ENCODE measurements at places on chromosomes 1 and 21.
A peak's percentile ranks its signal among the peaks of the same experiment; 100 is the strongest.

GRCh38 chr1:114457675-114458236 lies 53.2 kb downstream of the TRIM33 start:
- DNase-seq = no peak

GRCh38 chr1:83500987-83501591 lies 497.8 kb downstream of the TTLL7 start:
- no peak for DNase-seq

- no peak for DNase-seq
Measured at GRCh38 chr1:208257351-208257750, 13.2 kb upstream of the PLXNA2 start.

DNA sequence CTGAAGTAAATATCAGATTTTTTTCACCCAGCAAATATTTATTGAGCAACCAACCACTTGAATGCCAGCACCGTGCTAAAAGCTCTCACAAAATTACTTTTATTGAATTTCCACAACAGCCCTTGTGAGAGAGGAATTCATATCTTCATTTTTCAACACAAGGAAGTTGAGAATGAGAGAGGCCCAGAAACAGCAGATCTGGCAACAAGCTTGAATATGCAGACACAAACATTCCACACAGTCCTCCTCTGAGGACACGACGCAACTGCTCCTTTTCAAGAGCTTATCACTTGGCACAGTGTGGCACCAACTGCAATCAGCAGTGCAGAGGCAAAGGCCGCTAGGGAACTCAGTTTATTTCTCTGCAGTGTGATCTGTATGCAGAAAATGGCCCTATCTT lies 32.2 kb upstream of the IFNAR2 start:
- DNase-seq = no peak

DNA sequence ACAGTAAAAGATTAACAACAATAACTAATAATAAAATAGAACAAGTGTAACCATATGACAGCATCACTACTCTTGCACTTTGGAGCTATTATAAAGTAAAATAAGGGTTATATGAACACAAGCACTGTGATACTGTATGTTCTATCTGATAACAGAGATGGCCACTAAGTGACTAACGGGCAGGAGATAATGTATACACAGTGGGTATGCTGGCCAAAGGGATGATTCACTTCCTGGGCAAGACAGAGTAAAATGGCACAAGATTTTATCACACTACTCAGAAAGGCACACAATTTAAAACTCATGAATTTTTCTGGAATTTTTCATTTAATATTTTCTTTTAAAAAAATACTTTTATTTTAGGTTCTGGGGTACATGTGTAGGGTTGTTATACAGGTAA lies 12.3 kb downstream of the SLC9C2 start:
- DNase-seq = peak; percentile 56

GRCh38 chr1:79969886-79970285 lies 963.4 kb upstream of the ADGRL4 start:
- DNase-seq = no peak

GRCh38 chr1:233085566-233085965 lies 135.2 kb downstream of the NTPCR start:
- DNase-seq = no peak

GRCh38 chr1:193631306-193631705 lies 444.9 kb upstream of the B3GALT2 start:
- DNase-seq = no peak

DNA sequence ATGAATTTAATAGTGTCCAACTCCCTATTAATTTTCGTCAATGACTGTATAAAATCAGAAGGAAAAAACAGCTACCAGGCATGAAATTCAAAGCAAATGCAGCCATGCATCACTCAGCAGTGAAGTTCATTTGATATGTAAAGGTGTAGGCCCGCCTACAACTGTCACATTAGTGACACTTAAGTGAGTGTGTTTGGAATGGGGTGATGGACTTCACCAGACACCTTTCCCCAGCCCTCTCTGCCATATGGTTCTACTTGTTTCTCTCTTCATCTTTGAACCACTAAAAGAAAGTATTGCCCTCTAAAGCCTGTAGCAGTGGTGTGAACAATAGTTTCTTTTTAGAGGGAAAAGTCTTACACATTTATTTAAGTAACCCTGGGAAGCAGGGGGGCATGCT lies 124.0 kb downstream of the SIPA1L2 start:
- DNase-seq = no peak

GRCh38 chr1:208880433-208881100 lies 636.4 kb upstream of the PLXNA2 start:
- no peak for DNase-seq

DNA sequence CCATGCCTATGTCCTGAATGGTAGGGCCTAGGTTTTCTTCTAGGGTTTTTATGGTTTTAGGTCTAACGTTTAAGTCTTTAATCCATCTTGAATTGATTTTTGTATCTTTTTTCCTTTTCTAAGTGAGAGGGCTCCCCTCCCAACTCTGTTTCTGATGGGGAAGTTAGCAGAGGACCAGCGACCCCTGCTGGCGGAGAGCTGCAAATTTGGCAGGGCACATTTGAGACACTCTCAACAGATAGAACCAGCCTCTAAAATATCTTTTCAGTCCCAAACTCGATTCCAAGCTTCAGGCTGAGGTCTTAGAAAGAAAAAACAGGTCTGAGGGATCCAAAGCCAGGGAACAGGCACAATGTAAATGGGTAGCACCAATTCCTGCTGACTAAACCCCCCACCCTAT lies 32.5 kb downstream of the LRRC3 start:
- DNase-seq = no peak

- DNase-seq = no peak
Measured at GRCh38 chr1:47853059-47853458, 144.1 kb downstream of the TRABD2B start.

GRCh38 chr1:41469706-41470105 lies 14.8 kb downstream of the EDN2 start:
- DNase-seq = no peak

DNA sequence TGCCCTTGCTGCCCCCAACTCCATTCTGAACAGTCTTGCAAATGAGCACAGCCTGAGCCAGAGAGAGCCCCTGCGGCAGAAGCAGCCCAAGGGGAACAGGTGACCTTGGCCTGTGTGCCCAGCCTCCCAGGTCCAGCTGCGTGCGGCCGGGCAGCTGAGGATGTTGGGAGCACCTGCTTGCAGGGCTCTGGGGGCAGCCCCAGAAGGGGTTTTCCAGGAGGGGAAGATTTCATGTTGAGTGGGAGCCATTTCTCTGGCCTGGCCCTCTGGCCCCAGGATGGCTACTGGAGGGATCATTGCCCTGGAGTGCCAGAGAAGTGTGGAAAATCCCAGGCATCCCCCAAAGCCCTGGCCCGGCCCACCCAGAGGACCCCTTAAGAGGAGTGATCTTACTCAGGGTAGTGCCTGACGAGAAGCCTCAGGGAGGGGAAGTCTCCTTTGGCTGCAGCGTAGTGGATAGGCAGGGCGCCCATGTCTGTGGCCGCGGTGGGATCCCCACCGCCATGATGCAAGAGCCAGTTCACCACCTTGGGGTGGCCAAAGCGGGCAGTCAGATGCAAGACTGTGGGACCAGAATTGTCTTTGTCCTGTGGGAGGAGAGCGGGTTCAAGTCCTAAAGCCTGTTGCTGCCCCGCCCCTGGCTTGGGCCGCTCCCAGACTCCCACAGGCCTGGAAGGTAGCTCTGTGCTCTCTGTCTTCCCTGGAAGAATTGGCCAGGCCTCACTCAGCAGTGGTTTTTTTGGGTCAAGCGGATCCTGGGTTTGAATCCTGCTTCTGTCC lies 20.6 kb upstream of the RNU1-4 start:
- no peak for DNase-seq

DNA sequence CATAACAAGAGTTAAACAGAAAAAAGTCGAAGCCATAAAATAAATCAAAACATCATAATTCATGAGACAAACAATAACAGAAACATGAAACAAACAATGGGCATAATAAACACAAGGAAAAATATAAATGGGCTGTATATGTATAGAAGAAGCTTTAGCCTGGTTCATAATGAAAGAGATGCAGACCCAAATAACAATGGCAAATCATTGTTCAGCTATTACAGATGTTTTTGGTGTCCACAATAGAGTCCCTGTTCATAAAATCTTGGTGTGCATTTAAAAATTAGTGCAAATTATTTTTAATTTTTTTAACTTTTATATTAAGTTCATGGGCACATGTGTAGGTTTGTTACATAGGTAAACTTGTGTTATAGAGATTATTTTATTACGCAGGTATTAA lies 1185.9 kb upstream of the B3GALT2 start:
- DNase-seq = no peak

DNA sequence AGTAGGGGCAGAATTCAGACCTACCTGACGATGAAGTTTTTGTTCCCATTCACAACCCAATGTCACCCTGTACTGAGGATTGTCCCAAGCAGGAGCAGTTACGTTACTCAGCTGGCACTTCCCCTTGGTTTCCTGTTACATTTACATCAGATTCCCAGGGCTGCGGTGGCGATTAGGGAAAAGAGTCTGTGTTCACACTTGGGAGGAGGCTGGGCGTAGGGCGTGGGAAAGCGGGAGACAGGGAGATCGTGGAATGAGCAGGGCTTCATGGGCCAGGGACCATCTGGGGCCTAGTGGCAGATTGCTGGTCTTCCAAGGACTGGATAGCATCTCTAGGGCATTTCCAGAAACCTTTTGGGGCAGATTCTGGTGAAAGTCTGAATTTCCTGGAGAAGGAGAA lies 39.0 kb downstream of the TBX19 start:
- DNase-seq = no peak

GRCh38 chr1:165675794-165676193 lies 22.6 kb downstream of the ALDH9A1 start:
- no peak for DNase-seq

DNA sequence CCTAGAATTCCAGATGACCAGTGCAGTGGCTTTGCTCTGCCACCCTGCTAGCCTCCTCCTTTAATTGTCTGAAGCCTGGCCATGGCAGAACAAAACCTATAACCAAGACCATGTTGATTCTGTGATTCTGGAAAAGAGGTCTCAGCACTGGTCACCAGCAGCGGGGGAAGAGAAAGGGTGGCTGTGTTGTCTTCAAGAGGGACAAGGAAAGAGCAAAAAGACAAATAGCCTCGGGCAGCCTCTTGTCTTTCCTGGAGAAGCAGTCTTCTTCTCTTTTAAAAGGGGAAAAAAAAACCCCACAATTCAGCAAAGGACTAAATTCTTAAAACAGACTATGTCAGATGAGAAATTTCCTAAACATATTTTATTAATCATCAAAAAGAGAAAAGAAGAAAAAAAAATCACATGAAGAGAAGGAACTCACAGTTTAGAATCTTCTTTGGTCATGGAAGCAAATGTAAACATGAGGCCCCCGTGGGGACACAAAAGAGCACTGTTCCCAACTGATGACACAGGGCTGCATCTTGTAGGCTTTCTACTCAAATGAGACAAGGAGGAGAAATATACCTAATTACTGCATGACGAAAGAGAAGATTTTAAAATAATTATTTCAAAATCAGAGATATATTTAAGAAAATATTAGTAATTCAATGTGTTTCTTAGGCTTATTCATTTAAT lies 36.3 kb upstream of the RAP1GAP start:
- DNase-seq = no peak

DNA sequence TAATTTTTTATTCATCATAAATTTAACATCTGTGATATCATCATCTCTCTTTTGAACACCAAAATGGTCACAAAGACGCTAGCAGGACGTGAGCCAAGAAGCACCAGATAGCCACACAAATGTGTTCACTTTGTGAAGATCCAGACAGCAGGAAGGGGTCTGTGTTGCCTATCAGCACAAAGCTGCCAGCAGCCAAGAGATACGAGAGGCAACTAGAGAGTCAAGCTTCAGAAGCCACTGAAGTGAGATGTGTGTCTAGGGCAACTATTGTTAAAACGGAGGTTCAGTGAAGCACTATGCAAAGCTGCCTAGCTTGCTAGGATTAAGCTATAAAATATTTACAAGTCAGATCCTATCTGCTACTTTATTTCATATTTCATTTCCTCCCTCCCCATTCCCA lies 45.3 kb downstream of the NDC1 start:
- DNase-seq = no peak

GRCh38 chr1:243982447-243983018 lies 68.5 kb upstream of the ZBTB18 start:
- no peak for DNase-seq

GRCh38 chr1:239995281-239995680 lies 96.4 kb upstream of the FMN2 start:
- DNase-seq = no peak

DNA sequence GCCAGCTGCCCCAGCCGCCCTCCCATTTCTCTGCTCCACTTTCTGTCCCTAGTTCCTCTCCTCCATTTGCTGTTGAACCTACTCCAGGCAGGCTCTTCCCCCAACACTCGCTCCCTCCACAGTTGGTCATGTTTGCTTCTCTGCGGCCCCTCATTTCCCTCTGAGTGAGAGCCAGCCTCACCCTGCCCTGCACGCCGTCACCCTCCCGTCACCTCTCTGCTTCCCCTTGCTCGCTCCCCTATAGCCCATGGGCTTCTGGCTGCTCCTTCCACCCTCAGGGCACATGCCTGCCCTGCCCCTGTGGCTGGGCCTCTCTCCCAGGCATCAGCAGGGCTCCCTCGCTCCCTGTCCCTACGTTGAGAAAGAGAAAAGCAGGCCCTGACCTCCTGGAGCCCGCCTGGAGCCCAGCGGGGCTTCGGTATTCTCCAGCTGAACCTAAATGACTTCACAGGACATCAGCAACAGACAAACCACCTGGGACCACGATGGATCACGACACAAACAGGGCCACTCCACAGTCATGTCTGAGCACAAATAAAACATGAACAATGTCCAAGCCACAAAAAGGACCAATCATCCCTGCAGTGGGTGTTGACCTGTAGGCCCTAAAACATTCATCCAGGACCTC lies 13.3 kb upstream of the THEMIS2 start:
- DNase-seq = no peak

DNA sequence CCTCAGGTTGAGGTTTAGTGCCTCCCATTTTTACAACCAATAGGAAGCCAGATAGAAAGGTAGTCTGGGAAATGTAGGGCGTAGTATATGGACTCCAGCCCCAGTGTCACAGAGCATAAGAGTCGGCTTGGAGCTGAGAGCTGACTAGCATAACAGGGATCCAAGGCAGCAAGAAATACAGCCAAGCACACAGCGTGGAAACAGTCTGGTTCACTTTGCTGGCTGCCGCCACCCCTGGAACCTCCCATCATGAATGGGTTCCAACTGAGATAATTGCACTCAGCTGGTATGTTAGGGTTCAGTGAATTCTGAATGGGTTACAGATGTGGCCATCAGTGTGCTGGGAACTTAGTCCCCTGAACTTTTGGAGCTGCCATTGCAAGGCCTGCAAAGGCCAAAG lies 76.7 kb upstream of the GPR88 start:
- DNase-seq = no peak

DNA sequence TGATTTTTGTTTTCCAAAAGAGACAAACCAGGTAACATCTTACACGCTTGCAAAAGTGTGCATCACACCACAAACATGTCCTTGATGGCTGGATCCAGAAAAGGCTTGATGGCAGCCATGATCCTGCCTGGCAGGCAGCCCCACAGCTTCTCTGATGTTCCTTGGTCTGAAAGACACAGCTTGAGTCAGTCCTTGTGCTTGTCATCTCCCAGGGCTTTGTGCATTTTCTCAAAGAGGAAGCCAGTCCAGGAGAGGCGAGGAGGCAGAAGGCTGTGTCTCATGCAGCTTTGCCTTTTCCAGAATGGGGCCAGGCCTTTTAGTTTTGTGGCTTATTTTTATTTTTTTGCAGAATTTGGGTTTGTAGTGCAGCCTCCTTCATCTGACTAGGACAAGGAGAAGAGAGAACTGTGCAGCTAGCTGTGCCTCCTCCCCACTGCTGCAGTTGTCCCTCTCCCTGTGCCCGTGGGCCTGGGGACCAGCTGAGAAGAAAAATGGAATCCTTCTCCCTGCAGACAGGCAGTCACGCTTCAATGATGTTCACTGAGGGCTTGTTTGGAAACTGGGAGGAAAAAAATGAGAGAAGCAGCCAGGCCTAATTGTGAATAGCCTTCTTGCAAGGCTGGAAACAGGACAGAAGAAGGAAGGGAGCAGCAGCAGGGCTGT lies 7.4 kb downstream of the FNDC5 start:
- DNase-seq = no peak
